ENCODE measurements at places on chromosomes 3 and 15.
A peak's percentile ranks its signal among the peaks of the same experiment; 100 is the strongest.

DNA sequence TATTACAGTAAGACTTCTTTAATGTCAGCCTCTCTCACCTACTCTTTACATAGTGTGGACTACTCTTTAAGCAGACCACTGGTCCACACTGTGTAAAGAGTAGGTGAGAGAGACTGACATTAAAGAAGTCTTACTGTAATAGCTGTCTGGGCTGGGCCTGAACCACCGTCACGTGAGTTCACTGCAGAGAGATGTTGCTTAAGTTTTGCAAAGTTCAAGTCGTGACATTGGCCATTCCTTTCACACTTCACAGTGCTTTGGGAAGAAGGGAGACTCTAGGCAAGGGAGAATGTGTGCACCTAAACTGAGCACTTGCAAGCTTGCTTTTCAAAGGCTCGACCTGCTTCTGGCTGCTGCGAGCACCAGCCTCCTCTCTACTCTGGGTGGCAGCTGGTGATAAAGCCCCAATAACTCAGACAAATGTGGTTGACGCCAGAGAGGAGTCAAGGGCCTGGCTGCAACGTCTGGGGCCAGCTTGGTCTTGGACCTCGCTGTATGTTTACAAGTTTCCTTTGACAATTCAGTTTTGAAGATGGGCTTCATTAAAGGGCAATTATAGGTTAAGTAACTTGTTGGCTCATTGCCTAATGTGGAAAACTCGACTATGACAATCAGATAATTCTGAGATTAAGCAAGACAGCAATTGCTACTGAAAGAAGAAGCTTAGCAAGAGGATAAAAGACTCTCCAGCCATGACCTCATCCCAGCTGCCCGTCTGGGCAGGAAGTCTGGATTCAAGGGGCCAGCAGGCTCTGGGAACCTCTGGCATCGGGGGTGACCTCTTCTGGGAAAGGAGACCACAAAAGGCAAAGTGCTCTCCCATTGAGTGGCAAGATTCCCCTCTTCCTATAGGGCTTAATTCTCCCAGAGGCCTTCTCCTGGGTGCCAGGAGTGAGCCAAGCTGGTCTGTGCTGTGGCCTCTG lies 242.1 kb upstream of the TLE3 start:
- no peak for DNase-seq

GRCh38 chr3:114597012-114597411 lies 303.2 kb downstream of the TIGIT start:
- no peak for DNase-seq

GRCh38 chr3:11479221-11479620 lies 164.5 kb downstream of the VGLL4 start:
- DNase-seq: no peak

DNA sequence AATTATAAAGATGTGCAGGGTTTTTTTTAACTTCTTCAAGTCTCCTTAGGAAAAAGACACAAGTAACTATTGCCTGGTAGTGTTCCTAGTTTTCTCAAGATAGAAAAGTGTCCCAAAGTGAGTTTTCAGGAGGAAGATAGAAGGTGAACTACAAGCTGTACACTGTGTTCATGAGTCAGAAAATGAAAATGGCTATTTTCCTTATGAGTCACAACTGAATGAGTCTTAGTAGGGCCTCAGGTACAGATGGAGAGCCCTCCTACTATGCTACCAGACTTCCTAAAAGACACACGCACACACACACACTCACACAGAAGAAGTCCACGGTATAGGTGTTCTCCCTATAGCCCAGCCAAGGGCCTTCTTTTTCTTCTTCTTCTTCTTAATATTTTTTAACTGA lies 3.1 kb downstream of the MYO1E start:
- DNase-seq: no peak

GRCh38 chr3:34213478-34213877 lies 415.0 kb downstream of the PDCD6IP start:
- no peak for DNase-seq

DNA sequence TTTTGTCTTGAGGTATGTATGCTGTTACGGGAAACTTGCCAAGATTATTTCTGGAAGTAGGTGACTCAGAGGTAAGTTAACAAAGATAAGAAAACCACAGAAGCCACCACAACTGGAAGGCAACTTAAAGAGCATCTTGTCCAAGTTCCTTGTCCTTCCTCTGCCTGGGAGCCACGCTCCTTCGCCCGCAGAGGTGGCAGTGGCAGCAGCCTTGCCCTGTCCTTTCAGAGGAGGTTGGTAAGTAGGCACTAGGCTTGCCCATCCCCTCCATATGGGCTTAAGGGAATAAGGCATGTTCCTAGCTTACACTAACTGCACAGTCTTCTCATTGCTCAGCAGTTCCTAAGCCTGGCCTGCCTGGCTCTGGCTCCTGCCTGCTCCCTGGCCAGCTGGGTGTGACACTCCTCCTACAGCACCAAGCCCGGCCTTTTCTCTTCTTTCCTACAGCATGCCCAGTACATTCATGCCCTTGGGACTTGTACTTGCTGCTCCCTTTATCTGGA lies 48.0 kb upstream of the RAB6B start:
- DNase-seq: peak; percentile 71

DNA sequence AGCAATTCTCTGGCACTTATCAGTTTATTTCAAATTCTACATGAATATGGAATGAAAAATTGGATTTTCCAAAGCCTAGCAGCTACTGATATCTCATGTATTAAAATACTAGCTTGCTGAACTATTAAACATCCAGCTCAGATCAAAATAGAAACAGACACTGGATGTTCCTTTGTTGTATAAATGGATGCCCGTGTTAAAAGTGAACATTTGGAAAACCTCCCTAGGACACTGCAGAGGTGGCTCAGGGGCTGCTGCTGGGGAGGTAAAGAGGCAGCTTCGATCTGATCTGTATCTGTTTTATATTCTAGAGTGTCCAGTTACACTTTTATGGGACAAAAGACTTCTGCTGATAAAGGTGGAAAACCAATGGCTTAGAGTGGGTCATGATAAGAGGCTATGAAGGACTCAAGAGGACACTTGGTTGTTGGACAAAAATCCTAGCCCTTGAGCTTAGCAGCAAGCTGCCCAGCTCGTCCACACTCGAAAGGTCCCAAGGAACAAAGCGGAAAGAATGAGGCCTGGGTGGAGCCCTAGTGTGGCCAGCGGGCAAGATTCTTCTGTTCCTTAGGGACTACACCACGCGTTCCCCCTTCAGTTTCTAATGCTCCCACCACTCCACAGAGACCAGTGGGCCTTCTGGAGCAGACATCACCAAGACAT lies 9.9 kb downstream of the MESD start:
- no peak for DNase-seq

GRCh38 chr15:88258093-88258641 lies 1.6 kb upstream of the NTRK3 start:
- DNase-seq: no peak

DNA sequence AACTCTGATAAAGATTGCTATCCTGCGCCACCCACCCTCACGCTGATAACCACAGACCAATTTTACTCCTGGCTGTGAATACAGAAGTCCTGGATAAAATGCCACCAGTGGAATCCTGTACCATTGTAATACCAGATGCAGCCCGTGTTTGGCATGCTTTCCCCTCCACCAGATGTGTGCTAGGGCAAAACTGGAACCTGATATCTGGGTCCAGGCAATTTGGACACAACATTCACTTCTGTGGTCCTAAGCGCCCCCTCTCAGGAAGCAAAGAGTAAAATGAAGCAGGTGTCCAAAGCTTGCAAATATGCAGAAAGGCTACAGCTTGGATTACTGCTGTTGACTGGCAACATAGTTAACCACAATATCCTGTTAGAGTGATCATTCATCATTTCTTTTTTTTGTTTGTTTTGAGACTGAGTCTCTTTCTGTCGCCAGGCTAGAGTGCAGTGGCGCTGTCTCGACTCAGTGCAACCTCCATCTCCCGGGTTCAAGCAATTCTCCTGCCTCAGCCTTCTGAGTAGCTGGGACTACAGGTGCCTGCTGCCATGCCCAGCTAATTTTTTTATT lies 32.8 kb downstream of the LOXL1 start:
- DNase-seq: no peak

DNA sequence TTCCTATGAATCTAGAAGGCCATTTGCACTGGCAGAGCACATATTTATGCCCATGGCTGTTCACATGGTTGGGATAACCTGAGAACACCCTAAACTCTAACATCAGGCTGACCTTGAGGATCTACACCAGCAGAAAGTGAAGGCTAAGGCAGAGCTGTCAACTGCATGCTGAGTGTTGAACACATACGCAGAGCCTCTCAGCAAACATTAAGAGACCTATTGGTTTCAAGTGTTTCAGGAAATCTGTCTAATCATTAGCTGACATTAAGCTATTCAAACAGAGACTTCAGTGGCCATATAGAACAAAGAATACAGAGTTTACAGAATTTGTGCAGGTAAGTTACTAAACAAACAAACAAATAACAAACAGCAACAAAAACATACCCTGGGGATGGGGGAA lies 16.1 kb upstream of the SEC61A1 start:
- DNase-seq: no peak

- no peak for DNase-seq
These were observed 65.9 kb downstream of the SENP2 start for GRCh38 chr3:185651971-185652370.

DNA sequence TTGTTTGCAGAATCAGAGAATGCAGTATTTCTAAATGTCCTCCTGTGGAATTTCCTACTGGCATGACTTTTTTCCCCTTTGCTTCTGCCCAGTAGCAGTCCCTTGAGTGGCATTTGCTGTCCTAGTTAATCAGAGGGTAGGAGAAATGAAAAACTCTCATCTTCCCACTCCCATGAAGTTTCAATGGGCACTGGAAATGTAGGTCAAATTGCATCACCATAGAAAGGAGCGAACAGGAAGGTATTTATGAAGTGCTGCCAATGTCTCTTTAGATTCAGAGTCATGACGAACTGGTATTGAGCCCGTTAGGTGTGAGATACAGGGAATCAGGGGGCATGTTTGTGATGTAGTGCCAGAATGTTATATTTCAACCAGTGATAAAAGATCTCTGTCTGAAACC lies 23.2 kb downstream of the ATXN7 start:
- DNase-seq: no peak

DNA sequence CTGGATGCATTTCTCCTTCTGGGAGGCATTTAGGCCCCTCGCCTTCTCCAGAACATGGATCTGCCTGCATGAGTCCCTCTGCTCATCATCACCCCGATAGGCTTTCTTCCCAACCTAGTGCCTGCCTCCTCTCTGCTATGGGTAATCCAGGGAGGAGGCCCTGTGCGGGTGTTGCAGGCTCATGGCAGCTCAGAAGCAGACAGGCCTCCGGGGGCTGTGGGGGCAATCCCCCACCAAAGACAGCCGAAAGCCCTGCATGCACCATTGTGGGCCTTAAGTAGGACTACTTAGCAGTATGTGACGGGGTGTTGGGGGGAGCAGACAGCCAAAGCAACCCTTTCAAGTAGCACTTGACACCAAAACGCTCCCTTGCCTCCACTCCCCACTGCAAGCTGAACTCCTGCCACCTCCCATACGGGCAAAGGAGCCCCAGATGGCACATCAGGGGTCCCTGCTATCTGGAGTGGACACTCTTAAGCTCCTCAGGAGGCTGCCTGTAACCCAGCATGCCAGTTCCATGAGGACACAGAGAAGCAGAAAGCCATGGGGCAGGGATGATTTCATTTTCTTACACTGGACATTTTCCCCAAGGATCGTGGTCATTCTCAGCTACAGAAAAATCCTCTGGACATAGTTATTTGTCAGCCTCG lies 98.8 kb upstream of the HACD2 start:
- DNase-seq: no peak

DNA sequence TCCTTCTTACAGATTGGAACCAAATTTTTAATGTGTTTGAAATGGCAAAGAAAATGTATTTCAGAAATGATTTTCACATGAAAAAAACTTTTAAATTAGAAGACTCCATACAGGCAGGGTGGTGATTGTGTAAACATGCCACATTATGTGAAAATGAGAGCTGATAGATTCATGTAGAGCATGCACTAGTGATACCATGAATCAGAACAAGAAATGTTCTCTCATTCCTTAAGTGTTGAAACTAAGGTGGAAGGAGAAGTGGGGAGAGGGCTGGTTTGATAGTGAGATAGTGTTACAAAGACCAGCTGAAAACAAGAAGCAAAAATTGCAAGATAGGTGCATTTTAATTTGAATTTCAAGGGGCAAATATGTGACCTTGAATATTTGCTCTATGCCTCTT lies 100.3 kb downstream of the CCNL1 start:
- DNase-seq: no peak

DNA sequence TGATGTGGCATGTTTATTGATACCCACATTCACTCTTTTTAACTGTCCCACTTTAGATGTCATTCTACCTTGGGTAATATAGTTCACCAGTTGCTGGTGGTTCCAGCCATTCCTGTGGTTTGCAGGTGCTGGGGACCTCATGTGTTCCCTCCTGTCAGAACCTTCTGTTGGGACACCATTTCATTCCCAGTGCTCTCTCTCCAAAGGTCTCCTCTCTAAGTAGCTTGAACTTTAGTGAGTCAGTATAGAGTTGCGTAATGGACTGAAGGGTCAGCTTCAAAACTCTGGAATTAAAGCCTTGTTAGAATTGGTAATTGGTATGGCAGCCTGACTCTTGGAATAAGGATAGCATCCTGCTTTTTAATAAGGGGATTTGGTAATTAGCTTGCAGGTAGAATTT lies 108.5 kb downstream of the PLCL2 start:
- peak; percentile 16 for DNase-seq

DNA sequence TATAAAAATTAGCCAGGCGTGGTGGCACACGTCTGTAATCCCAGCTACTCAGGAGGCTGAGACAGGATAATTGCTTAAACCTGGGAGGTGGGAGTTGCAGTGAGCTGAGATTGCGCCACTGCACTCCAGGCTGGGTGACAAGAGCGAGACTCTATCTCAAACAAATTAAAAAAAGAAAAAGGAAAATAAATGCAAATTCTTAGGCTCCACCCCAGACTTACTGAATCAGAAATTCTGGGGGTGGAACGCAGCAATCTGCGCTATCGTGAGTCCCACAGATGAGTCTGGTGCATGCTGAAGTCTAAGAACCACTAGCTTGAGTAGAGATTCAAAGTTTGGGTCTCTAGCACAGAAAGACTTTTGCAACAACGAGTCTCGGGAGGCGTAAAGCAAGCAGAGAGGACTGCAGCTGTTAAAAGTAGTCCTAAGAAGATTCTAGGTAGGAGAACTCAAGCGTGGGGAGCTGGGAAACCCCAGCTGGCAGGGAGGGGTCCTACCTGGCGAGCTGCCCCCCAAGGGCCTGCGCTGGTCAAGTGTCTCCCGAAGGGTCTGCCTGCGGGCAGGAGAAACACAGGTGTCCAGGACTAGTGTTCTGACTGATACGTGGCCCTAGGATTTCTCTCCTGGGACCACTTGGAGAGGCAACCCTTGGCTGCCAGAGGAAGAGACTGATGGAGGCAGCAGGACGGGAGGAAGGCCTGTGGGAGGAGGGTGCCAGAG lies 21.9 kb downstream of the CEP19 start:
- no peak for DNase-seq

- no peak for DNase-seq
These were observed 474 bp upstream of the FEZF2 start for GRCh38 chr3:62373714-62374333.

- DNase-seq: no peak
These were observed 145.0 kb upstream of the MCTP2 start for GRCh38 chr15:94086341-94086740.

Data from hepatic stellate cell (primary cell).